Adipocyte (in vitro differentiated cells): ENCODE measurements at places on chromosomes 5 and 9.

DNA sequence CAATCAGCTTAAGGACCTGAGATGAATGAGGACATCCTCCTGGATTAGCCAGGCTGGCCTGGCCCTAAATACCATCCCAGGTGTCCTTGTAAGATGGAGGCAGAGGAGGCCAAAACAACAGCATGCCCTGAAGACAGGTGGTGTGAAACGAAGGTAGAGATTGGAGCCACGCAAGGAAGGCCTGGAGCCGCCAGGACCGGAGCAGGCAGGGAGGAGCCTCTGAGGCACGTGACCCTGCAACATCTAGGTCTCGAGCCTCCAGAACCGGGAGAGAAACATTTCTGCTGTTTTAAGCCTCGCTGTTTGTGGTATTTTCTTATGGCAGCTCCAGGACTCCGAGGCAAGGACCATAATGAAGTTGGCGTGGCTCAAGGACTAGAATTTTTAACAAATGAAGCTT, 9.7 kb upstream of the COL5A1 start:
- no peak for DNase-seq

DNA sequence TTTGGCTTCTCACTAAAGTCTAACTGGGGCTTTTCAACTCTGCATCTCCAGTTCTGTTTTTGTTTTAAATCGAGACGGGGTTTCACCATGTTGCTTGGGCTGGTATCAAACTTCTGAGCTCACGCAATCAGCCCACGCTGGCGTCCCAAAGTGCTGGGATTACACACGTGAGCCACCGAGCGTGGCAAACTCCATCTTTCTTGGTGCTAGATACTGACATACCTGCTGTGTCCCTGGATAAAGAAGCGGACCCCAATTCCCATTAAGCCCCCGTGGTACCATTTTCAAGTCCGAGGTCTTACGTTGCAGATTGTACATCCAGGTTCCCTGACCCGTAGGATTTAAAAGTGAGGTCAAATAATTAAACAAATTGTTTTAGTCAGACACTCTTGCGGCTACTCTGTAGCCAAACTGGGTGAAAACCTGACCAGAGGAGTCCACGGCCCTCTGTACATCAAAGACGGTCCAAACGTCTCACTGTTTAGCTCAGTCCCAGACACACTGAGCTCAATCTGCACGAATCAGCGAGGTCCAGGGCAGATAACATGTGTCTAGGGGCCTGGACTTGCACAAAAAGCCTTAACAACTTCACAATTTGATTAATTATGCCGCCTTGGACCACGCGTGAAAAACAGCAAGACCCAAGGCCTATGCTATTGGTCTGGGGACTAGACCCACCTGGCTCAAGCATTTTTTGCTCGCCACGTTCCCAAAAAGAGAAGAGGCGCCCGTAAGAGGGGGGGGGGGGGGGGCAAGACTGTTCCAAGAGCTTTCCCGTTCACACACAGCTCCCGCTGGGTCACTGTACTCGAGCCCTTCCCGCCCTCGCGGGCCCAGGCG, 727 bp upstream of the DNAJA1 start:
- peak; percentile 36 for DNase-seq

GRCh38 chr5:136076881-136077445, 48.2 kb downstream of the TGFBI start:
- DNase-seq, result no peak

DNA sequence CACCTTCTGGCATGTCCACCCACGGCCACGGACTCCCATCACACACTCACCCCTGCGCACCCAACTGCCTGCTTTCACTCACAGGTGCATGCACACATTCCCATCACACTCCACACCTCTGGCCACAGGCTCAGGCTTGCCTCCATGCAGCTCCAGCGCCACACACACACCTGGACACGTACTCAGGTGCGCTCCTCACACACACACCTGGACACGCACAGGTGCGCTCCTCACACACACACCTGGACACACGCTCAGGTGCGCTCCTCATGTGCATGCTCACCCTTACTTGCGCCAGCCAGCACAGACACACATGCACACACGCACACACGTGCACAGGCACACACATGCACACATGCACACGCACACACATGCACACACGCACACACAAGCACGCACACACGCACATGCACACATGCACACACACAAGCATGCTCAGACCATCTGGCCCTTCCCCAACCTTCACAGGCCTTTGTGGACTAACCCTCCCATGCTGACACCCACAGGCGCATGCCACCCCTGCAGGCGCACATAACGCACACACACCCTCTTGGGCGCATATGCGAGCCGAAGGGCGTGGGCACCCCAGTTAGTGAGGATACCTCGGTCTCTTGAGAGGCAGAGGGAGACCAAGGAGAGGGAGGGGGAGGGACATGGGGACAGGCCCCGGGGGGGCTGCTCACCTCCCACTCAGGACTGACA, 8.3 kb downstream of the GRIN1 start:
- DNase-seq, result no peak

GRCh38 chr9:93099551-93100275, 3.7 kb downstream of the CARD19 start:
- no peak for DNase-seq

- DNase-seq, result peak; percentile 34
Measured at GRCh38 chr5:135309391-135310327, 89.4 kb downstream of the MACROH2A1 start.

DNA sequence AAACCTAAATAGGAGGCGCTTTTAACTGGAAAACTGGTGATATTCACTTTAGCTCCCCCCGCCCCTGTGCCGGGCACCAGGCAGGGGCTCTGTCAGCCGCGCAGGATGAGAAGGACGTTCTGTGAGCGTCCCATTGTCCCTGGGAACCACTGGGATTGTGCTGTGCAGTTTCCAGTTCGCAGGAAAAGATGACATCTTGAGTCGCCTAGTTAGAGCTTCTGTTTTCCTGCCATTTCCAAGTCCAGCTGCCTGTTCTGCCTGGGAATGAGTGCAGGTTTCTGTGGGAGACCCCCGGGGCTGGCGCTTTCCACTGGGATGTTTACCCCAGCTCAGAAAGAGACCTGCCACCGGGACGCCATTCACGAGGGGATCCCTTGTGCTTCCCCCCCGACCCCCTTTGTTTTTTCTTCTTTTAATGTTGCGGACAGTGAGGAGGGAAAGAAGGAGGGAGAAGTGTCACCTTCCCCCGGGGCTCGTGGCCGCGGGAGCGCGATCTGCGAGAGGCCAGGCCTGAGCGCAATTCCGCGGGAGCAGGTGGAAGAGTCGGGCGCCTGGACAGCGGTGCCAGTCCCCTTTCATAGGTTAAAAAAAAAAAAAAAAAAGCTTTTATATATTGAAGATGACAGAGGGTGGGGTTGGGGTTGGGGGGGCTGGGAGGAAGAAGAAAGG, 121.5 kb downstream of the RMI1 start:
- DNase-seq, result no peak

- DNase-seq, result peak; percentile 56
Measured at GRCh38 chr9:136886610-136887597, 588 bp downstream of the TRAF2 start.

DNA sequence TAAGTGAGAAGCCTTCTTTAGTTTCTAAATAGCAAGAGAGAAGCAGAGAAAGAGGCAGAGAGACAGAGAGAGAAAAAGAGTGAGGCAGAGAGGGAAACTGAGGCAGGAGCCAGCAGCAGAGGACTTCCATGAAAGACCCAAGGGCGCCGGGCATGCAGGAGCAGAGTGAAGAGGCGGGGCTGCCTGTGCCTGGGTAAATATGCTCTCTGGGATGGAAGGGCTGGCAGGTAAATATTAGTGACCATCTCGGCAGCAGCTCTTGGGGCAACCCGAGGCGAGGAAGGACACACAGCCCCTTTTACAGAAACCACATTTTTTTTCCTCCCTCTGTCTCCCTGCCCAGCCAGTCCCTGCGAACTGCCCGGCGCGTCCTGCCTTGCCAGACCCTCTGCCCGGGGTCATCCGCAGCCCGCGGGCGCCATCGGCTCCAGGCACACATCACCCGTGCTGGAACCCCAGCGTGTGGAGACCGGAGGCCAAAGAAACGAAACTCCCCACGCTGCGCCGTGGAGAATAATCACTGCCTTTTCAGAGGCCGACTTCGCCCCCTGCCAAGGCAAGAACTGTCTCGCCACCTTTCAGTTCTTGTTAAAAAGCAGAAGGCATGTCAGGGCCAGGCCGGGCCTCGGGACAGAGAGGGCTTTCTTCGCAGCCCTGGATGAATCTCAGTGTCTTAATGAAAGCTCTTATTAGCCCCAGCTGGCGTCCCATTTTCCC, 61.3 kb downstream of the BOD1 start:
- DNase-seq, result no peak

DNA sequence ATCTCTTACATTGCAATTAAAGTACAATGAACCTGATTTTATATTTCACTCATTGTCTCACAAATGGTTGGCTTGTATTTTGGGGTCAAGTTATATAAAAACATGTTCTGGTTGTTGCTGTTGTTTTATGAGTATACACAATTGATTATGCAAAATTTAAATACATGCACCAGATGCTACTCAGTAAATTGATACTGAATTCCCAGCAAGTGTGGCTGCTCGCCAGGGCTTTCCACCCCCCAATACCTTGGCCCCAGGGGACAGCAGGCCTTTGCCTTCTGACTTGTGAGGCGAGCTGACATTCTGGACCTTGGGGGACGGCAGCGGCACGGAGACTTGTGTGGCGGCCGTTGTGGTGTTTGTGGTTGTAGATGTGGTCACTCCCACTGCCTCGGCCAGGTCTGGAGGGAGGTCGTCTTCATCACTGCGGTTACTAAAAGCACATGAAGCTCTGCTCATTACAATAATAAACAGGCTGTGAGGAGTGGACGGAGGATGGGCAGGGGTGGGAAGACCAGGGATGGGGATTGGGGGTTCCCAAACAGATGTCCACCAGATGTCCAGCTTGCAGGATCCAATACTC, 27.0 kb upstream of the FRRS1L start:
- DNase-seq, result no peak

- no peak for DNase-seq
Measured at GRCh38 chr5:97097326-97098230, 44.8 kb downstream of the LIX1 start.

DNA sequence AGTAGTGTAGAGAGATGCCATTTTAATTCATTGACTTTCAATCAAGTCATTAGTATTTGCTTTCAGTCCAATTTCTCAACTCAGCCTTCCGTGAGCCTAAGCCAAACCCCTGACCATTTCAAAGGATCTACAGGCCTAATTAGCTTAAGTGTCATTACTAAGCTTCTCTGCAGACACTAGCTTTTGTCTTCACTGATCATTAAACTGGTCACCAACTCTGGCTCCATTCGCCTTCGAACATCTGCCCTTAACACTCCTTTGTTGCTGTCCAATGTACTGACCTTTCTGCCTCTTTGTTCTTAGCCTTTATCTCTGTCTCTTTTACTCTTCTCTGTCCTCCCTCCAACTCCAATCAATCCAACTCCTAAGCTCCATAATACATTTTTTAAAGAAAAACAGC, 299.3 kb downstream of the DIRAS2 start:
- DNase-seq, result no peak

- DNase-seq, result no peak
Measured at GRCh38 chr5:16674750-16675149, 58.0 kb upstream of the RETREG1 start.

DNA sequence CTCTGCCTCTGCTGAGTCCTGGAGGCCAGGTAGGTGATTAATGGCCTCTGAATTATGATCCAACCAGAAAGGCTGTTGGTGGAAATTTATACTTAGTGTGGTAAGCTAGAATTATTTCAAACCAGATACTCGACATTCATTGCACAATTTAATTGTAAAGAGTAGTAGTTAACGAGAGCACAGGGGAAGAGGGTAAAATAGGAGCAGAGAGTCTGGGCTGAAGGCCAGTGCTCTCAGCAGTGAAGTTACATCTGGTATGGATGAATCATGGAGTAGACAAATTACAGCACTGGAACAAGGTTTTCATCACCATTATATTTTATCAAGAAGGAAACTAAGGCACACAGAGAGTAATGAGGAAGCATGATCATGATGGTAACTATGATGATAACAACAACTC, 92.5 kb downstream of the TLR4 start:
- peak; percentile 38 for DNase-seq

GRCh38 chr5:168471785-168472184, 14.5 kb upstream of the RARS1 start:
- DNase-seq, result peak; percentile 27

DNA sequence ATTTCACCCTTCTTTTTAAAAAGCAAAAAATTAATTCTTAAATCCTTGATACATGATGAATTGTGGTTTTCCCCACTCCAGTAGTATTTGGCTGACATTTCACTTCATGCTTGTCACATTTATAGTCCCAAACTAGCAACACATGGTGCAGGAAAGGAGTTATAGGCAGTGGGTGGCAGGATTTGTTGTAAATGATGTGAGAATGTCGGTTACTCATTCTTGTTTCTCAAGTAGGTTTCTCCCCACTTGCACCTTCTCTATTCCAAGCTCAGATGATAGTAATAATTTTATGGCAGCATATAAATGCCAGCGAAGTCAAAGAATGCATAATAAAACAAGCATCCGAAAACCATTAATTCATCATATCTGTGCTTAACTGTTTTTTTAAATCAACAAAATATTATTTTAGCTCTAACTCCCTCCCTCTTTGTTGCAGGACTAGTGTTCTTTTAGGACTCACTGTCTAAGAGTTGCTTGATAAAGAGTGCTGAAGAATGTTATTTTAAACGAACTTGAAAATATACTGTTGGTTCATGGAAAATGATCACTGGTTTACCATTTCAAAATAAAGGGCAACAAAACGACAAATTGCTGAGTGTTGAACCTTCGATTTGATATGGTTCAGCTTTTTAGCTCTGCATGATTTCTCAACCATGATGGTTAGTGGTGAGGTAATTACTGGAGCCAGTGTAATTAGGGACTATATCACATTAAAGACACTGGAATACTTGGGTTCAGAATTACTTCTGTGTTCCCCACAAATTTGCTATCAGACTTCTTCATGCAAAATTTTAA, 88.1 kb upstream of the ADAMTSL1 start:
- peak; percentile 45 for DNase-seq

- no peak for DNase-seq
Measured at GRCh38 chr5:62608529-62609511, 30.2 kb downstream of the LRRC70 start.

GRCh38 chr9:127148014-127148413, 25.6 kb upstream of the ANGPTL2 start:
- no peak for DNase-seq

DNA sequence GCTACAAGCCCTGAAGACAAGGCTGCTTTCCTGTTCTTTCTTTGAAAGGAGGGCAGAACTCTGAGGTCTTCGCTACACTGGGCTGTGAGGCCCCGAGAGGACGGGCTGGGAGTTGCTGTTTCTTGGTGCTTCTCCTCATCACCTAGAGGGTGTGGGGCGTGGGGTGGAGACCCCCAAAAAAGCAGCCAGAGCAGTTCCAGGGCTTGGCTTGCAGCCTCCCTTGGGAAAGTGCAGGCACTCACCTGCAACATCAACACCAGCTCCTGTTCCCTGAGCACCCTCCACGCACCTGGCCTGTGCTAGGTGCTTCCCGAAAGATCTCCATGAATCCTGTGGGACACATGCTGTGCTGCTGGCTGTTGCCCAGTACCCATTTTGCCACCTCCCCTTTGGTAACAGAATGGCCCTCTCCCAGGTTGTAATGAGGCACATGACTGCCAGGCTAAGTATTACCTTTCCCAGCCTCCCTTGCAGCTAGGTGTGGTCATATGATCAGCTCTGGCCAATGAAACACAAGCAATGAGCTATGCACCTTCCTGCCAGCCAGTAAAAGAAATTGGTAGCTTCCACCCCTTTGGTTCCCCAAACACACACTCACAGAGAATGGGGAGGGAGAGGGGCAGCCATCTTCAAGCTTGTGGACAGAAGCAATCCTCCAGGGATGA, 146.0 kb downstream of the C9orf50 start:
- no peak for DNase-seq
